Stimulated activated CD8-positive, alpha-beta memory T cell treated with anti-CD3 and anti-CD28 coated beads, Interleukin-15, amount 100 ng/mL, for 24 hours (primary cell): ENCODE measurements at places on chromosomes 5 and 9.

- DNase-seq: no peak
Measured at GRCh38 chr9:128082151-128082550, 14.1 kb downstream of the SLC25A25 start.

- DNase-seq: no peak
Measured at GRCh38 chr9:38681747-38682227, 38.1 kb downstream of the FAM240B start.

DNA sequence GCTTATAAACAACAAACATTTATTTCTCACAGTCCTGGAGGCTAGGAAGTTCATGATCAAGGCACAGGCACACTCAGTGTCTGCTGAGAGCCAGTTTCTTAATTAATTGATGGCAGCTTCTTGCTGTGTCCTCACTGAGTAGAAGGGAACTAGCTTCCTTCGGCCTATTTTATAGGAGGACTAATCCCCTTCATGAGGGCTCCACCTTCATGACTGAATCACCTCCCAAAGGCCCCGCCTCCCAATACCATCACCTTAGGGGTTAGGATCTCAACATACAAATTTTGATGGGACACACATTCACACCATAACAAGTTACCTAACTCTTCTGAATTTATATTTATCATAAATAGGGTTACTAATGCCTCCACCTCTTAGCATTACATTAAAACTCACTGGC is 129.8 kb downstream of the GNAQ start:
- no peak for DNase-seq

DNA sequence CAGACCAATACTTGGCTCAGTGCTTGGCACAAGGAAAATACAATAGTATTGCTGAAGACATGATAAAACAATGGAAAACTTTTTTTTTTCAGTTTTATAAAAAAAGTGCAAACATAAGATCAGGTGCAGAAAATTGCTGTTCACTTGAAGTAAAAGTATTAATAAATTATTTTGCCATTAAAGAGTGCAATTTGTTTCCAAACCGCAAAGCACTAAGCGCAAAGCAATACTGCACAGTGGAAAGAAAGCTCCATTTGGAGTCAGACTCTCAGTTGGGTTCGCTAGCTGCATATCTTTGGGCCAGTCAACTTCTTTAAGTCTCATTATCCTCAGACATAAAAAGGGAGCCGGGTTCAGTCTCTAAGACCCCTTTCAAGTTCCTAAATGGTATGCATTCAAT is 45.8 kb downstream of the MEF2C start:
- DNase-seq: no peak

DNA sequence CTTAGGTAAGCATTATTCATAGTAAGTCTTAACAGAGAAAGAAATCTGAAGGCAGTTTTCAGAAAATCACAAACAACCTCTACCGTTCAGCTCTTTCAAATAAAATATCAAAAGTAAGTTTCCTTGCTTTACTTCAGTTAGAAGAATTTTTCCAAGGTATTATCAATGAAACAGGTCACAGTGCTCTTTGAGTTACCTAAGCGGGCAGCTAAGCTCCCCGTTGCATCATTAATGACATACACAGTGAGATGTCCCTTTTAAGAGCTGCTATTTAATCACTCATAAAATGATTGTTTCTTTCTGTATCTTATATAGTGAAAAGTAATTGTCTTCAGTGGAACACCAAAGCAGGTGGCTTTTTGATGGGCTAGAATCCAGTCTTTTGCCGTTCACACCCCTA is 86.2 kb upstream of the PIK3R1 start:
- no peak for DNase-seq

- no peak for DNase-seq
Measured at GRCh38 chr9:72060513-72060912, at the start of gene C9orf57. C9orf57 (minus strand) TSS chr9:72060613; CDS start chr9:72059331, 1,282 bp downstream.

DNA sequence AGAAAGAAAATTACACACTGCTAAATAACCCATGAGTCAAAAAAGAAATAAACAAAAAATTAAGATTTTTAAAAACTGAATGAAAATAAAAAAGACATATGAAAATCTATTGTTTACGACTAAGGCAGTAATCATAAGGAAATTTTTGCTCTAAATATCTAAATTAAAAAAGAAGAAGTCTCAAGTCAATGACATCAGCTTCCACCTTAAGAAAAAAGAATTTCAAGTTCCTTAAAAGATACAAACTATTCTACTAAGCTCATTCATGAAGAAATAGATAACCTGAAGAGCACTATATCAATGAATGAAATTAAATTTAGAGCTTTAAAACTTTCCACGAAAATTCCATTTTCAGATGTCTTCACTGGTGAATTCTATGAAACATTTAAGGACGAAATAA is 15.7 kb upstream of the STARD4 start:
- DNase-seq: no peak

DNA sequence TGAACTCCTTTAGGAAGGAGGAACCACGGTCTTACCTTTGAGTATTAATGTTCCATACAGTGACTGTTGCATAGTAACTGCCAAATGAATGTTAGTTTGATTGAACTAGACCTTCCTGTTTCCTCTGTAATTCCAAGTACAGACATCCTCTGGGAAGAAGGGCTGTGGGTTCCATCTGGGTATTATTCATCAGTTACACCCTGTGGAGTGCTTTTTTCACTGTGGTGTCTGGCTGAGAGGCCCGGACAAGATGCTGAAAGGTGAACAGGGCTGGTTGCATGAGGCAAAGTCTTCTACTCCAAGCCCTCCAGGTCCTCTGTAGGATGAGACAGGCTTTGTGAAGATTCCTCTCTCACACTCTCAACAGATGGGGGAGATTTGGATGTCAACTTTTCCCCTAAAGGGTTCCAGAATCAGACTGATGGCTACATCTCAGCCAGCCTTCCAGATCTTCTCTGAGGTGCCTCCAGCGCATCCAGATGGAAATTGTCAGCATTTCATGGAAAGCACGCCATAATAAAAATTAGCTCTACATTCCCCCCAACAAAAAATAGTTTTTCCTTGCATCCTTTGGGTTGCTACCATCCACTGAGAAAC is 230.9 kb downstream of the GAS1 start:
- DNase-seq: no peak

GRCh38 chr5:160108124-160108523 is 11.1 kb downstream of the PWWP2A start:
- DNase-seq: no peak

- DNase-seq: no peak
Measured at GRCh38 chr5:68499987-68500386, 284.4 kb downstream of the PIK3R1 start.

DNA sequence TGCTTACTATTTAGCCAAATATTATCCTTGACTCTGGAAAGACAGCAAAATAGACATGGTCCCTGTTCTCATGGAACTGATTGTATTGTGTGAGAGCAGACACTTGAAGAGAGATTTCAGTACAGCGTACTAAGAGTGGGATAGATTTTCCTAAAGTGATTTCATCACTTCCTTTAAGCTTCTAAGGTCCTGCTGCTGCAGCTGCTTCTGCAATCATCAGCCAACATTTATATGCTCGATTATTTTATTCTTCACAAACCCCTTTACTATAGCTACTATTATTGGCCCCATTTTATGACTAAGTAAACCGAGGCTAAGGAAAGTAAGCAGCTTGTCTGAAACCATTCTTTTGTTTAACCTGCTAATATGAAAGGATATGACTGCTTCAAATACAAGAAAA is 137.7 kb downstream of the SPATA31D1 start:
- DNase-seq: no peak

- DNase-seq: no peak
Measured at GRCh38 chr5:94702729-94703128, 84.3 kb downstream of the SLF1 start.

DNA sequence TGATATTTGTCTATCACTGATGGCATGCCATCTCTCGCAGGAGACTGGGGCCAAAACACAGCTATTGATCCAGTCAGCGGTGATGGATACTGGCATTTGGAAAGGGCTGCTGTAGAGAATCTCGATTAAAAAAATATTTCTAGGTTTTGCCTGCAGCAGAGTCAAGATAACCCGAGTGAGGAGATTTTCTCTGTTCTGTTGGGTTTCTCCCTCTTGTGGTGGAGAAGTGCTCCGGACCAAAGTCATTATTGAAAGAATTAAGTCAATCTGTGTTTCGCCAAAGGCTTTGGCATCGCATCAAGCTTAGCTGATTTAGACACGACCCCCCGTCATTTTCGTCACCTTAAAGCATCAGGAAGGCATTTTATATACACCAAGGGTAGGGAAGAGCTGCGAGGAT is 97.1 kb upstream of the IRX2 start:
- no peak for DNase-seq

GRCh38 chr9:114395334-114395617 is 7.5 kb upstream of the AKNA start:
- no peak for DNase-seq

DNA sequence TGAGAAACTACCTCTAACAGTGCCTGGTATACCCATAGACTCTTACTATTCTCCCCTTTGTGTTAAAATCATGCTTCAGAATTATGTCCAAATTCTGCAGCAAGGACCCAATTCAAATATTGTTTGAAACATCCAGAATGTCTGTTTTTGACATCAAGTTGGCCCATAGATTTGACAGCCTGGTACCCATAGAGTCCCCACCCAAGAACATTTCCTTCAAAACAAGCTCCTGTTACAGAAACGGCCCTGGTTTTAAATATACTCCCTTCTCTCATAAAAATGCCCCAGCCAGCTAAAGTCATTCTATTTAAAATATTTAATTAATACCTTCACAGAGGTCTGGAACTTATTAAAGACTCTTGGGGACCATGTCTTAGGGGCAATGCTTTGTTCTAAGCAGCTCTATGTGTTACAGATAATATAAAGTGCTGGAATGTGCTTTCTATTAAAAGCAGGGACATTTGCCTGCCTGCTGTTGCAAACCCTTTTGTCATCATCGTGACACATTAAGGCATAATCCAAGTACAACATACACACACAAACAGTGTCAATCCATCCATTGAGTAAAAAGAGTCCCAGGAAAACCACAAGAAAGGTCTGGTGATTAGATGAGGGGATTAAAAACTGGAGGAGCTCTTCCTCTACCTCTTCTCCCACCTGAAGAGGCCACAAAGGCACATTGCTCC is 321.7 kb downstream of the MLLT3 start:
- no peak for DNase-seq

DNA sequence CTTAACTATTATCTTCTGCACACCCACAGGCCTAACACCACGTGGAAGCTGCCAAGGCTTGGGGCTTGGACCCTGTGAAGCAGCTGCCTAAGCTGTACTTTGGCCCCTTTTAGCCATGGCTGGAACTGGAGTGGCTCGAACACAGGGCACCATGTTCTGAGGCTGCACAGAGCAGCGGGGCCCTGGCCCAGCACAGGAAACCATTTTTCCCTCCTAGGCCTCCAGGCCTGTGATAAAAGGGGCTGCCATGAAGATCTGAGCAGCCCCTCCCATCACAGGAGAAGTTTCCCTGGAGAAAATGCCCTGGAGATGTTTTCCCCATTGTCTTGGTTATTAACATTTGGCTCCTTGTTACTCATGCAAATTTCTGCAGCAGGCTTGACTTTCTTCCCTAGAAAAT is 126.3 kb downstream of the MELK start:
- no peak for DNase-seq

GRCh38 chr9:71144495-71144894 is 23.1 kb upstream of the TRPM3 start:
- DNase-seq: no peak

GRCh38 chr5:8752595-8752994 is 793.3 kb downstream of the SEMA5A start:
- DNase-seq: no peak

DNA sequence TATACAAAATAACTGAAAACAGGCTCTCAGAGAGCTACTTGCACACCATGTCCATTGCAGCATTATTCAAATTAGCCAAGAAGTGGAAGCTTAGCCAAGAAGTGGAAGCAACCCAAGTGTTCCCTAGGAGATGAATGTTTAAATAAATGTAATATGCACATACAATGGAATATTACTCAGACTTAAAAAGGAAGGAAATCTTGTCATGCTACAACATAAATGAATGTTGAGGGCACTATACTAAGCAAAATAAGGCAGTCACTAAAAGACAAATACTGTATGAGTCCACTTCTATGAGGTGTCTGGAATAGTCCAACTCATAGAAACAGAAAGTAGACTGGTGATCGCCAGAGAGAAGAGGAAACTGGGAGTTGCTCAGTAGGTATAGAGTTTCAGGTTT is 438.1 kb downstream of the MAT2B start:
- no peak for DNase-seq

GRCh38 chr9:92895812-92896436 is 18.1 kb upstream of the ZNF484 start:
- no peak for DNase-seq

GRCh38 chr5:122078116-122079110 is at the start of gene LOX:
LOX (minus strand) TSS chr5:122078259; CDS start chr5:122077985, 274 bp downstream.
- DNase-seq: no peak

DNA sequence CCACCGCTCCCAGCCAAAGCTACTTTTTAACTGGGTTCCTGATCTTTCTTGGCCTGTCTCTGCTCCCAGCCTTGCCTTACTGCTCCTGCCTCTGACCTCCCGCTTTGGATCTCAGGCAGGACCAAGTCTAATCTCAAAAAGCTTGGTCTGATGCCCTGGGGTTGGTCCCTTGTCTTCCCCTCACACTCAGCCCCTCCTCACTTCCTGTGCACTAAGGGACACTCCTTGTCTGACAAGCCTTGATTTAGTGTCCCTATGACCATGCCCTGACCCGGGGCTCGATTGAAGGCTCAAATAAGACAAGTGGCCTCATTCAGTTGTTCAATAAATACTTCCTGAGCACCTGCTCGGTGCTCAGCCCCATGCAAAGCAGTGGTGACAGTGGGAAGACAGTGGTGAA is 3.7 kb upstream of the GTF3C5 start:
- DNase-seq: no peak

DNA sequence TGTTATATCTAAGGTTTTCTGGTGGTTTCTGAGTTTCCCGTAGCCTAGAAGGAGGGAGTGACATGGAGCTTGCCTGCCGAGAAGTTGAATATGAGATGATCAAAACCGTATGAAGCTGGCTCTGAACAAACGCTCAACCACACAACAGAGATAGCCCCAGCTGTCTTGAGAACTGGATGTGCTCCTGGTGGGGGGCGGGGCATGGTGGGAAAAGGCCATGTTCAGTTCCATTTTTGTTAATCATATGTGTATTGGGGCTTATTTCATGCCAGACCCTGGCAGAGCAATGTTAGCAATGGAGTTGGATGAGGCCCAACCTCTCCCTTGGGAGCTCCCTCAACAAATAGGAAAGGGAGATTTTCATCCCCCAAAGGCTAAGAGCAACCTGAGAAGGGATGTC is 4.8 kb downstream of the CCL19 start:
- DNase-seq: no peak

- no peak for DNase-seq
Measured at GRCh38 chr5:144036476-144036875, 134.0 kb downstream of the YIPF5 start.

GRCh38 chr9:136058801-136059302 is 36.2 kb downstream of the NACC2 start:
- no peak for DNase-seq

- DNase-seq: no peak
Measured at GRCh38 chr5:36272136-36272690, 29.5 kb downstream of the RANBP3L start.

DNA sequence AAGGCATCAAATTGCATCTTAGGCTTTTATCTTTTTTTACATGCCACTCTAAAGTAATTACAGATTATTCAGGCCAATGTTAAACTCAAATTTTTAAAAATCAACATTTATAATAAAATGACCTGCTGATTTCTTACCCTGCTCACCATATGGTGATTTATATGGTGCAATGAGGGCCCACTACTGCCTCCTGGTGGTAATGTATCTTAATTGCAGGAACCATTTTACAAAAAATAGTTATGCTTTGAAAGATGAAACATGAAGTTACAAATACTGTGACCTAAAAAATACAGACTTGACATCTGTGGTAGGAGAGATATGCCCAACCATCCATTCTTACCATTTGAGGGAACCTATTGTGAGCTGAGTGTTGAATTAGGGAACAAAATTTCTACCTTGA is 292.6 kb upstream of the TAS2R1 start:
- DNase-seq: no peak

GRCh38 chr9:94591876-94592275 is 1.7 kb downstream of the FBP2 start:
- DNase-seq: no peak
